ENCODE measurements at places on chromosomes 12 and 14.
A peak's percentile ranks its signal among the peaks of the same experiment; 100 is the strongest.

DNA sequence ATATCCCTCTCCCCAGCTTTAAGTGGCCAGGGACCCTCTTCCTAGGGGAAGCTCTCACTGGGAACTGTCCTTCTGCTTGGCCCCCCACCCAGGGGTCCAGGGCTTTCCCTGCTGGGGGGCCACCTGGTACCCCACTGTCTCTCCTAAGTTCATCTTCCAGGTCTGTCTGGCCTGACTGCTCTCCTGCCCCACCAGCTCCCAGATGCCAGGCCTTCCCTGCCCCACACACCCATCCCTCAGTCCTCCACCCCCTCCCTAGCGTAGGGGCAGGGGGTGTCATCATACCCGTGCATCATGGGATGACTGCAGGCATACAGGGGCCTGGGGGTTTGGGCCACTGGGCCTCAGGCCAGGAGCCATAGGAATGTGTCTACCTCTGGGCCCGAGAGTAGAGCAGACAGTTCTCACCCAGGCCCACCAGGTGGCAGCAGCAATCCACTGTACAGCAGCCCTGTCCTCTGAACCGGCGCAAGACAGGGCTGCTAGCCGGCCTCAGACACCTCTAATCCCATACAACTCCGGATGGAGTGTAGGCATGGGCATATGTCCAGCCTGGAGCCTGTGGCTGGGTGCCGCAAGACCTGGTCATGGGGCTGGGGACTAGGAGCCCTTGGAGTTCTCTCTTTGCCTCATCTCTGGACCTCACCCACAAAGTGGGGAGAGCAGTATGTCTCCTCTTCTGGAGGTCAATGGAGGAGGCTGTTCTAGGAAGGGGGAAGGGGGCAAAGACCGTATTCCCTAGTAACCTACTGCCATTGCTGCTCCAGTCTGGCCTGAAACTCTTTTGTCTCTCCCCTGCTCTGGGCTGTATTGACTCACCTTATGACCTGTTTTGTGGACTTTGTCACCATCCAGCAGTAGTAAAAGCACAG, 10.0 kb upstream of the SMARCD1 start:
- DNase-seq, result peak; percentile 62

DNA sequence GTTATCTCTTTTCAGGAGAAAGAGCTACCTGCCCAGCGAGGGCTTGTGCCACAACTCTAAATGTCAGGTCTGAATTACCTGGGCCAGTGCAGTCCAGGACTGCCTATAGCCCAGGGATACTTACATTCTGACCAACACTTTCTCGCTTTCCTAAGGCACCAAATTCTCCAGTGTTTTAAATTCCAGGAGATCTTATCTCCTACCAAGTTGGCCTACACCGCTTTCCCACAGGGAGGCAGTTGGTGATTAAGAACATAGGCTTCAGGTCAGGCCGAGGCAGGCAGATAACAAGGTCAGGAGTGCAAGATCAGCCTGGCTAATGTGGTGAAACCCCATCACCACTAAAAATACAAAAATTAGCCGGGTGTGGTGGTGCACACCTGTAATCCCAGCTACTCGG, 41.1 kb downstream of the RPS29 start:
- no peak for DNase-seq

- DNase-seq, result no peak
Measured at GRCh38 chr12:6967651-6968100, 2.8 kb downstream of the PHB2 start.

DNA sequence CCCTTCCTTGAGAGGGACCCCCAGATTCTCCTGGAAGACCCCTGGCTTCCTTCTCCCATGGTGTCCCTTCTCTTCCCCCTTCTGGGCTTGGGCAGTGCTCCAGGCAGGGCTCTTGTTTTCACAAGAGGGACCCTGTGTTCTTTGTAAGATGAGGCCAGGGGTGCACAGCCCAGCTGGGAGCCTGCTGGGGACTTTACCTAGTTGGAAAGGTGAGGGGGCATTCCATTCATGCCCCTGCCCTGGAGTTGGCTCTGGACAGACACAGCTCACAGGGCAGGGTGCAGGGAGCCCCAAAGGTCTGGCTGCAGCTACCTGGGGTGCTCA, 31.2 kb downstream of the ISCA2 start:
- DNase-seq, result no peak

- no peak for DNase-seq
Measured at GRCh38 chr12:40775661-40776060, 83.4 kb downstream of the CNTN1 start.

DNA sequence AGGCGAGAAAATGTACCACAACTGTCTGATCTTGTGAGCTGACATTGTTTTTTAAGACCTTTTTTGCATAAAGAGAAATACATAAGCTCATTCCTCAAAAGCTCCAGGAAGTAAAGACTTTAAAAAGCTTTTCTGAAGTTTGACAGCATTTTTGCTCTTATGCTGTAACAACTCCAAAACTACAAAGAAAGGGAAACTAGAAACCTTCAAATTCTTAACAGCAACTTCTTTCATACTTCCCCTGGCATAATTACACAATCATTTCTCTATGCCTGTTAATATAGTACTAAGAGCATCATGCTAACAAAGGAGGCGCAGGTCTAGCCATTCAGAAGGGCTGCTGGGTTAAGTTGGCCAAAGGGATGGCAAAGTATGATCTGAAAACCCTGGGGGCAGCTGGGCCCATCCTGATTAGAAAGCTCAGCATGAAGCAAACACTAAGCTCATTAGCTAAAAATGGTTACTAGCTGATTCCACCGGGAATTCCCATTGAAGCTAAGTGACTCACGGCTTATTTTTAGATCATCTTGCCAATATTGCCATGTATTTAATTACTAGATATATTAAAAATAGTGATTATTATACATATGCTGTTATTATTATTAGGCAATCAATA, 26.1 kb upstream of the ANP32D start:
- DNase-seq, result no peak

GRCh38 chr12:89838833-89839232, 130.2 kb upstream of the ATP2B1 start:
- DNase-seq, result no peak

GRCh38 chr14:92480856-92481255, 32.7 kb upstream of the RIN3 start:
- no peak for DNase-seq

- DNase-seq, result no peak
Measured at GRCh38 chr14:61360796-61361525, 39.6 kb downstream of the PRKCH start.

GRCh38 chr12:58896278-58896677, 24.0 kb downstream of the LRIG3 start:
- DNase-seq, result peak; percentile 10

GRCh38 chr14:104171029-104171697, 32.8 kb downstream of the KIF26A start:
- DNase-seq, result no peak

DNA sequence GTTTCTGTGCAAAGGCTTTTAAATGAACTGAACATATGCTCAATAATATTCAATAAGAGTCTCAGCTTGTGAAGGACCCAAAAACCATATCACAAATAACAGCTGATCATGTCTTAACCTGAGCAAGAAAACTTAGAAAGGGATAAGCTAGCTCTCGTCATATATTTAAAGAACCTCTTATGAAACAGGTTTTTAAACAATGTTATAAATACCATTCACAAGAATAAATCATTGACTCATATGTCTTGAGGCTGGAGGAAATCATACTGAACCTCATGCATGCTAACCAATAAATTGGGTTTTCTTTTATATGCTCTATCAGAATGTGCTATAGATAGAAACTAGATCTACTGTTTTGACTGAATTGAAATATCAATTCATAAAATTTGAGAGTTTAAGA, 426.9 kb downstream of the NOVA1 start:
- no peak for DNase-seq

DNA sequence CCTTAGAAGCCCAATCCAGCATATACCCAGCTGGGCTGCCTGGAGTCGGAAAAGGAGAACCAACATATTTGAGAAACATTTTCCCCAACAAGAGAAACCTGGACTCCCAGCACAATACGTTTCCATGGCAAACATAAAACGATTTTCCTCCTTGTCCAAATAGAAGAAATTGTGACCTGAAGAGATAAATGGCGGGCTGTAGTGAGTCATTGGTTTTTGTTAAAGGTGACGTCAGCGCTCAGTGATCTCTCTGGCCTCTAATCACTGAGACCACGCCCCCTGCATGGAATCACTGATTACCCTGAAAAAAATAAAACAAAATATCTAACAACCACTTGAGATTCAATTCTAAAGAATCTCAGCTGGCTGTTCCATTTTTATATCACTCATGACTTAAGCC, 6.0 kb downstream of the CCDC60 start:
- DNase-seq, result no peak

DNA sequence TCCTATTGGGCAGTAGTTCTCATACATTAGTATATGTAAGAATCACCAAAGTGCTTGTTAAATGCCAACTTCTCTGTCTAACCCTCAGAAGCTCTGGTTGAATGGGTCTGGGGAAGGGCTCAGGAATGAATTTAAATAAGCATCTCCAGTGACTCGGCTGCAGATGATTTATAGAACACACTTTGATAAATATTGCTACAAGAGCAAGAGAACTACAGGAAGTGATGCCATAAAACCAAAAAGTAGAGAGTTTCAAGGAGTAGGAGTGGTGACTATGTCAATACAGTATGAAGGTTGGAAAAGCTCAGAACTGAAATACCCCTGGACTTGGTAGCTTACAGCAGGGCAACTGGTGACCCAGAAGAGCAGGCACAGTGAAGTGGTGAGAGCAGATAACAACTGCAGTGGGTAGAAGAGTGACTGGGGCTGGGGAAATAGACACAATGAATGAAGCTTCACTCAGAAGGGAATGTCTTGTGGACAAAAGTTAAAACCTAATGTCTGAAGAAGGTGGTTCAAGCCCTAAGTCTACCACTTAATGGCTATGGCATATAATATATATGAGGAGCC, 8.0 kb upstream of the PLEKHA5 start:
- DNase-seq, result no peak

DNA sequence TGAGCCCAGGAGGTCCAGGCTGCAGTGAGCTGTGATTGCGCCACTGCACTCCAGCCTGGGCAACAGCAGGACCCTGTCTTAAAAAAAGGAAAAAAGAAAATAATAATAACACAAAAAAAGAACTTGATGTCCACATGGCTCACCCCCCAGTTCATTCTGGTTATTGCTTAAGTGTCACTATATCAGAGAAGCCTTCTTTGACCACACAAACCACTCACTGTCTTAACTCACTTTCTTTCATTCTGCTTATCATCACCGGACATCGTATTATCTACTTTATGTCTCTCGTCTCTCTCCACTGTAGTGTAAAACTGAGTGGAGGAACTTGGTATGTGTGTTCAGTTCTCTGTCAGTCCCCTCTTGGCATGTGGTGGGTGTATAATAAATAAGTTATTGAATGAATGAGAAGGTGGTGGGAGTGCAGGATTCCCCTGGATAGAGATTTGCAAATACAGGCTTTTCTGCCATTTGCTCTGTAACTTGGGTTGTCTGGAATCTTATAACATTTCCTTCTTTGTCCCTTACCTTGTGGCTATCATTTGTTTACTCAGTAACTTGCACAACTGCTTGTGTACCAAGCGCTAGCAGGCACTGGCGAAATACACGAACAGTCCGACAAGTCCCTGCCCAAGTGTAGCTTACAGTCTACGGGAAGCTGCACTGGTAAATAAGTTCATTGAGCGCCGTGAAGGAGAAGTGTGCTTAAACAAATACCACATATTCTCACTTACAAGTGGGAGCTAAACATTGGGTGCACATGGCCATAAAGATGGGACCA, 86.6 kb upstream of the TRAF3 start:
- no peak for DNase-seq

DNA sequence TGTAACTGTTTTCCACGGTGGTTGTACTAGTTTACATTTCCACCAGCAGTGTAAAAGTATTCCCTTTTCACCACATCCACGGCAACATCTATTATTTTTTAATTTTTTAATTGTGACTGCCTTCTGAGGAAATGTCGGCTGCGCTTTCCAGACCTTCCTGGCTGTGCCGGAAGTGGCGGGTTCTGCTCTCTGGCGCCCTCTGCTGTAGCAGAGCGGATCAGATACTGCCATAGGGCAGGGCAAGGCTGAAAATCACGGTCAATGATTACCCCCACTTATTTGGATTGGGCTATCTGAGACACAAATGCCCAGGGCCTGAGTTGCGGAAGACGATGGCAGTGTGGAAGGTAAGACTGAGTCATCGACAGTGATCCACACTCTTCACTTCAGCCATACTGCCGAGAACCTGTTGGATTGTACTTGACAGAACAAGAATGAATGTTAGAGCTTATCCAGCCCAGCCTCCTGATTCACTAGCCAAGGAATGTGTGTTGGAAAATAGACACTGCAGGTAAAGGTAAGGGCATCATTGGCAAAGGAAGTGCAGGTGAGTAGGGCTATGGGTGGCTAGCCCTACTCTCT, 124.2 kb downstream of the NTF3 start:
- no peak for DNase-seq

DNA sequence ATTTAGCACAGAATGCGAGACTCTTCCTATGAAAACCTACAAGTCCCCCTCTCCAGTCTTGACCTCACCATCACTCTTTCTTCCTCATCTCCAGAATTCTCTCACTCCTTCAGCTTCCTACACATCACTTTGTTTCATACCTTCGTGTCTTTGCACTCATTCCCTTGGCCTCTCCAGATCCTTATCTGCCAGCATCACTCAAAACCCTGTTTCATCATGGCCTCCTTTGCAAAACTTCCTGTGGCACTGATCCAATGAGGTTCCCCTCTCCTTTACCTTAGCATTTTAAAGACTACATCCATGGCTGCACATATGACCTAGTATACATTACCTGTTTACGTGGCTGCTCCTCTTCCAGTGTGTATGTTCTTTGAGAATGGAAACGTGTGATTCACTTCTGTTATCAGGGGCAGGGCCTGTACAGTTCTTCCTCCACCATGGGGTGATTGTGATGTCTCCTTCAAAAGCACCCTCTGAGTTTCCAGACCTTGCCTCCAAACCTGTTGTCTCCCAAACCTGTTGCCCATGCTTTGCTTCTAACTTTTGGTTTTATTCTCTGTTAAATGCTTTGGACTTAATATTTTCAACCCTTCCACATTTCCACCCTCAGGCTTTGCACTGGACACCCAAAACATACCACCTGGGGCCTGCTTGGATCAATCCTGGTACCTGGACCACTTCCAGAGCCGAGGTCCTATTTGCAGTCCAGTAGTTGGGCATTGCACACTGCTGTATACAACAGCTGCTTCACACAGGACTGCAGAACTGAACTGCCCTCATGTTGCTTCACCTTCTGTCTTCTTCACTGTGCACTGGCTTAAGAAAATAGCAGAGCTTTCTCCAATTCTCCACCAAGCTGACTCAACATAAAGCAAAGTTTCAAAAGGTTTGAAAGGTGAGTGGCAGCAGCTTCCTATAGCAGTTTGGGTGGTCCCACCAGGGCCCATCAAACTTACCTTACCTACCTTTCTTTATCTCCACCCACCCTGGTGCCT, 131.7 kb downstream of the LLPH start:
- no peak for DNase-seq

- DNase-seq, result no peak
Measured at GRCh38 chr12:52710730-52711129, 7.4 kb upstream of the KRT77 start.

- no peak for DNase-seq
Measured at GRCh38 chr12:130582286-130582685, 133.8 kb downstream of the RIMBP2 start.

- no peak for DNase-seq
Measured at GRCh38 chr14:22530127-22530526, 58.9 kb downstream of the DAD1 start.
